ENCODE measurements at places on chromosomes 13 and 19.

DNA sequence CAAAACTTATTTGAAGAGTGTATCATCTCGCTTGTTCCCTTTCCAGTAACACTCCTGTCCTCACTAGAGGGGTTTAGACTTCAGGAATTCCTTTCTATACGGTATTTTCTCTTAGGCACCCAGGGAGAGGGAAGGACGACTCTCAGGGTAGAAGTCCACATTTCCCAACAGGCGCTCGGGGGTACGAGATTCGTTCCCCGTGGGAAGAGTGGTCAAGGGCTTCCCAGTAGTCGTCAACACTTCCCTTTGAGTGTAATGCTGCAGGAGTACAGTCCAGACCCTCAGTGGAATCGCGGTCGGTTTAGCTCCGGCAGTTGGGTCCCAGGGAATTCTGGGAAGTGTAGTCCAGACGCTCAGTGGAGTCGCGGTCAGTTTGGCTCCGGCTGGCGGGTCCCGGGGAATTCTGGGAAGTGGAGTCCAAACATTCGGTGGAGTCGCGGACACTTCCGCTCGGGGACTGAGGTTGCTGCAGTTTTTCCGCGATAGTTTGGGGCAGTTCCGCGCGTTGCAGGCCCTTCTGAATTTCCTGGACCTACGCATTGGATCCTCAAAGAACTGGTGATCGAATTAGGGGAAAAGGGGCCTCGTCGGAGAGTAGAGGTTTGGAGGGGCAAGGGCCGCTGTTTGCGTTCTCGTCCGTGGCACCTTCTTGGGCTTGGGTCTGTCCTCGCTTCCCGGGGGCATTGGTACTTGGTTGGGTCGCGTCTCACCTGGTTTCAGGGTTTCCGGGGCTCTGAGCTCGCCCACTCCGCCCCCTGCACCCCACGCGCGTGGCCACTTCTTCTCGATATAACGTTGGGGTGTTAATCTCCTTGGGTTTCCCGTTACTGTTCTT is at the start of gene ZNF224:
ZNF224 (plus strand) TSS at position 431 of the 835 bp plus-strand sequence. CDS start 3,513 bp downstream, outside the sequence.
- DNase-seq: peak; percentile 94

- peak; percentile 82 for DNase-seq
Measured at GRCh38 chr19:13055213-13056051, 47.2 kb downstream of the LYL1 start.

GRCh38 chr13:94063848-94064247 is 415.6 kb downstream of the DCT start:
- DNase-seq: no peak

DNA sequence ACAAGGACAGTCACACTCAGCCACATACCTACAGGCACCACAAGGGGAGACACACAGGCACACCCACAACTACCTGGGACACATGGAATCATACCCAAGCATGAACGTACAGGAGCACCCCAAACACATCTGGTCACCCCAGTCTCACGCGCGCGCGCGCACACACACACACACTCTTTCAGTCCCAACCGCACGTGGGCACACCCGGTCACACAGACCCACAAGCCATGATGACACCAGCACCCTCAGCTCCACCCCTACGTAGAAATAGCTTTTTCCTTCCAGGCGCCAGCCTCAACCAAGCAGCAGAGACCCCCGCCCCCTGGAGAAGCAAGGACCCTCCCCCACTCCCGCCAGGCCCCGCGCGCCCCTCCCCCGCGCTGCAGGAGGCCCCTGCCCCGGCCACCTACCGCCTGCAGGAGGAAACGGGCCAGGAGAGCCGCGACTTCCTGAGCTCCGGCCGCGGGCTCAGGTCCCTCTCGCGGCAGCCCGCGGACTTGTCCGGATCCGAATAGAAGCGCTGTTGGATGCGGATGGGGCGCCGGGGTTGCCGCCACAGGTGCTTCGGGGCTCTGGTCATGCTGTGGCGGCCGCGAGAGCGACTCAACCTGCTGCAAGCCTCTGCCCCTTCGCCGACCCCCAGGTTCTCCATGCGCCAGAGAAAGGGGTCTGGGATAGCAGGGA is 6.4 kb upstream of the PDE4C start:
- DNase-seq: no peak

DNA sequence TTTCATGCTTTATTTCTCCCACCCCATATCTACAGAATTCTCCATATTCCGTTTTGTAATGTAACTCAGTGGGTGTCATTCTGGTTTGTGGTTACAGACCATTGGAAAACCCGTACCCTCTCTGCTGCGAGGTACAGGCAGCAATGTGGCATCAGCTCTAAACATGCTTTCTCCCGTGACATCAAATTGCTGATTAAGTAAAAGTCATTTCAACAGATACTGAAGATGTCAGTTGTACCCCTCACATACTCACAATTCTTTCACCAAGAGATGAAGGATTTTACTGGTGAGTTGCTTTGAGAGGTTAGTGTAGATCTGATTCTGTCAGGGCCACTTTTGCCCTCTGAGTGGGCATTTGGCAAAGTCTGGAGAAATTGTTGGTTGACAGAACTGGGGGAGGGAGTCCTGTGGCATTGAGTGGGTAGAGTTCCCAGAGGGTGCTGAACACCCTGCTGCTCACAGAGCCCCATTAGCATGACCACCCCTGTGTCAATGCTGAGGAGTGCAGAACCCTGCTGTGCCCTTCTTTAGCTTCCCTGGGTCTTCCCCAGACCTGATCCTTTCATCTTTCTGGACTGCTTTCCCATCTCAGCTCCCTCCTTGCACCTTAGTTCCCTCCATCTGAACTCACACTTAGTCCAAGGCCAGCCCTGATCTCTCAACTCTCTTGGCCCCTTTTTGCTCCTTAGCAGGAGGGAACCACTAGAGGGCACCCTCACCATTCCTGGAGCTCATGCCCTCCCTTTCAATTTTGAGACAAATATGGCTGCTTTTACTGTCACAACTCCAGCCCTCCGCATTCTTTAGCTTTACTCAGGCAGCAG is 39.9 kb upstream of the CEACAM8 start:
- no peak for DNase-seq

- DNase-seq: peak; percentile 17
Measured at GRCh38 chr13:110270507-110270906, 36.5 kb downstream of the COL4A1 start.

DNA sequence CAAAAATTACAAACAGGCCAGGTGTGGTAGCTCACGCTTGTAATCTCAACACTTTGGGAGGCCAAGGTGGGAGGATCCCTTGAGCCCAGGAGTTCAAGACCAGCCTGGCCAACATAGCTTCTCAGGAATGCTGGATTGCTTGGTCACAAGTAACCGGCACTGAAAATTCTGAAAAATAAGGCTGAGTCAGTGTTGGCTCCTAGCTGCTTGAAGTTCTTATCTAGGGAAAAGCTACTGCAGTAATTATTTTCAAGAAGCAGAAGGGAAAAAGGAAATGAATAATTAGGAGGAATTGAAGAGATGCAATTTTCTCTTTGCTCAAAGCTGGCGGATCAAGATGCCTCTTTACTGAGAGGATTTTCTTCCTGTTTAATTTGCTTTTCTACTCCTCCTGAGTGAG is 75.0 kb upstream of the GTF3A start:
- DNase-seq: no peak

DNA sequence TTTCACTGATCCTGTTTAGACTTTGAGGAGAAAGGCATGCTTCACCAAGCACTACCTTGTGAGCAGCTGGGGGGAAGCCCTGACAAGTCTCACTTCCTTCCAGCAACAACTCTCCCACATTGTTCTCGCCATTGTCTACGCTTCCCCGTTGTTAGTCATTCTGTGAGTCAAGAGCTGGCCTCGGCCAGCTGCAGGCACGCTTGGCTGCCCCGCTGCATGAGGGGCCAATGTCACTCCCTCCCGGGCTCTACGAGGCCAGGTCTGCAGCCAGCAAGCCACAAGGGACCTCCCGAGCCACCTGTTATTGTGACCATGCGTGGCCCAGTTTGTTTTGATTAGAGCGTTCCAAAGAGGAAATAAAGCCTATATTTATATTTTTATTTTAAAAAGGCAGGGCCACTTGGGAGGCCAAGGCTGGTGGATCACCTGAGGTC is 220.9 kb downstream of the FOXO1 start:
- DNase-seq: peak; percentile 77
